Activated CD4-positive, alpha-beta T cell treated with anti-CD3 and anti-CD28 coated beads, Interleukin-2, amount 50 U/mL, for 48 hours (primary cell): ENCODE measurements at places on chromosomes 4 and X.

DNA sequence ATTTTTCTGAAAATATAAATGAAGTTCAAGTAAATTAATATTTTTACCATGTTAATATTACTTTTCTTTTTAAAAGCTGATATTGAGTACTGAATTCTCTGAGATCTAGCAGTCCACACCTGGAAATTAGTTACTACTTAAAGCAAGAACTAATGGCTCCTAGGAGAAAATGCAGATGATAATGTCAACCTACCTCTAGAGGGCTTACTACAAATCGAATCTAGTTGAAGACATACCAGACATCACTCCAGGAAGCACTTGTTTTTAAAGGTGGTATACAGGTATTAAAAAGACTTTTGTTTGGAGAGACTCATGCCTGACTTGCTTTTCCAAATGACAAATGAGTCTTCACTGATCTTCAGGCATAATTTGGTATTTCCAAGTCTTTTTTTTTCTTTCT is 516.4 kb upstream of the BOD1L1 start:
- DNase-seq: no peak

DNA sequence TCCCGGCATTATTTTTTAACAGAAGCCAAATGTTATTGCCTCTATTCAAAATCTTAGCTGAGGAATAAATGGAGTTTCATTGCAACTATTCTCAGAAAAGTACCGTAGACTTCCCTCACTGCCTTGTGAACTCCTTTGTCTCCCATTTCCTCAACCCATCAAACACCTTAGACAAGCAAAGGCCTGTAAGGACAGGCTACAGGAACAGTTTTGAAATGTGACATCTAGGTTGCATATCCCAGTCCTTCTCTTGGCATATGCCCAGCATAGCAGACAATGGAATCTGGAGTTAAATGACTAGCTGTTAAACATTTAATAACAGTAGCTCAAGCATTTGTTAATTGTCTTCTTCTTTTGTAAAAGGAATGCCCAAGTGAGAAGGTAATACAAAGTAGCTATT is 1371.7 kb downstream of the STIM2 start:
- no peak for DNase-seq

GRCh38 chr4:53326535-53326934 is 39.3 kb downstream of the SCFD2 start:
- DNase-seq: no peak

DNA sequence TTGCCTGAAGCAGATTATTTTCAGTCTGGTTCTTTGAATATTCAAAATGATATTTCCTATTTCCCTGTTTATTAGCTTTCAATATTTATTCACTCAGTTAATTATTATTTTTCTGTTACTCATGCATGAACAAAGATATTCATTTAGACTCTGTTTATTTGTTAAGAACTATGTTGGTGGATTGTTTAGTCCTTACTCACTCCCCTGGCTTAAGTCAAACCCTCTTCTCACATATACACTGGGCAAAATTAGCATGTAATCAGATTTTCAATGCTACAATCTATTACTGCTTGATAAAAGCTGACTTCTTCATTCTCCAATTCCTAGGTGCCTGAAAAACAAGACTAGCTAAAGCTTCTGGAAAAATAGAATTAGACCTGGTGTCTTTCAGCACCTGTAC is 335.8 kb downstream of the FAT4 start:
- no peak for DNase-seq

DNA sequence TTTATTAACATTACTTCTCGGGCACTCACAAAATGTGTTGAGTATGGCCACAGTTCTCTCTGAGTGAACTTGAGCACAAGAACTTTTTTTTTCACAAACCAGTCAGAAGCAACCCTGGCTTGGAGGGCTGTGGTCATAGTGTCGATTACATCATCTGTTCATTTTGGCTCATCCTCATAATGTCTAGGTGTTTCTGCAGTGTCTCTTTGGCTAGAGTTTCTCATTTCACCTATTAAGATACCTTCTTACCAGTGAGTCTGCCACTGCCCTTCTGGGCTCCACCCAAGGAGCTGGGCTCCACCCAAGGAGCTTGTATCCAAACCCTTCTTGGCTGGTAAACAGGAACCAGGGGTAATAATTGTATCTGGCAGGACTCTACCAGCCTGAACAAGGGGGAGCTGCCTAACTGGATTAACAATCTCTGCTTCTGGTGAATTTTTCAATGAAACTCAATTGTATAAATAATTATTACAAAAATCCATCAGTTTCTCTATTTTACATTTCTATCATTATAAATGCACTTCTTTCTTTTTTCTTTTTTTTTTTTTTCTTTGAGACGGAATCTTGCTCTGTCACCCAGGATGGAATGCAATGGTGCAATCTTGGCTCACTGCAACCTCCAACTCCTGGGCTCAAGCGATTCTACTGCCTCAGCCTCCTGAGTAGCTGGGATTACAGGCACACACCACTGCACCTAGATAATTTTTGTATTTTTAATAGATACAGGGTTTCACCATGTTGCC is 667.7 kb upstream of the SLIT2 start:
- DNase-seq: no peak

DNA sequence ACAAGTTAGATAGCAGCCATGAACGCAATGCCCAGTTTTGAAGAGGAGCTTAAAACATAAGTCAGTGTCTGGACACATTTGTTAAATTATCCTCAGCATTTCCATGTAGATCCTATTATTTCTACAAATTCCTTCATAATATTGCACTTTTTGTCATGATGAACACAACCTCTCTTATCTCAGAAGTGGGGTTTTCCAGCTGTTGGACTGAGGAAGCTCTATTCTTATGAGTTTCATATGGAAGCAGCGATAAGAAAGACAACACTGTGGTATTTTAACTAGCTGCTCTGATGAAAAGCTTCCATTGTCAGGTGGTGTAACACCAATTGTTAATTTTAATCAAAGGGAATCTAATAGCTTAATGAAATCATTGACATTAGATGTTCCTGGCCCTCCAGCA is 308.7 kb downstream of the GBA3 start:
- DNase-seq: no peak

- DNase-seq: no peak
These were observed 1673.4 kb upstream of the PCDH7 start for GRCh38 chr4:29046781-29047180.

DNA sequence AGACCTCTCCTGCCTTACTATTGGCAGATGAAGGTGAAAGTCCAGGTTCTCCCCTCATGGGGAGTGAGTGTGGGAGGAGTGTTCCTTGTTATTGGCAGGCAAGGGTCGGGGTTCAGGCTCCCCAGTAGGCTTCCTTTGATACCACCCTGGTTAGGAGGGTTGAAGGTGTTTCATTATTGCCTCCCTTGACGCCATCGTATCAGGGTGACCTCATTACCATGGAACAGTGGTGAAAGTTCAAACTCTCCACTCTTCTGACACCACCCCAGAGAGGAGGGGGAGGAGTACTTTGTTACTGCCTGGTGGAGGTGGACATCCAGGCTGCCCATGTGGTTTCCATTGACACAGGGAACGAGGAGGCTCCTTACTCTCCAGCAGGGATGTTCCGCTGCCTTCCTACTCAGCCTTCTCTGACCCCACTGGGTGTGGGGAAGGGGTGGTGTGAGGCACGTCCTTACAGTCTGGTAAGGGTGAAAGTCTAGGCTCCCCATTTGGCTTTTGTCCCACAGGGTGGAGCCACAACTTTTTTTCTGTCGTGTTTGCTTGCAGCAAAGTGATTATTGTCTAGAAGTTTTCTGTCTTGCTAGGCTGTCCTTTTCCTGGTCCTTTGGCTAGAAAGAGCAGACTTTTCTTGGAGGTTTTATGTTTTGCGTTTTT is 37.2 kb upstream of the USP9X start:
- no peak for DNase-seq

DNA sequence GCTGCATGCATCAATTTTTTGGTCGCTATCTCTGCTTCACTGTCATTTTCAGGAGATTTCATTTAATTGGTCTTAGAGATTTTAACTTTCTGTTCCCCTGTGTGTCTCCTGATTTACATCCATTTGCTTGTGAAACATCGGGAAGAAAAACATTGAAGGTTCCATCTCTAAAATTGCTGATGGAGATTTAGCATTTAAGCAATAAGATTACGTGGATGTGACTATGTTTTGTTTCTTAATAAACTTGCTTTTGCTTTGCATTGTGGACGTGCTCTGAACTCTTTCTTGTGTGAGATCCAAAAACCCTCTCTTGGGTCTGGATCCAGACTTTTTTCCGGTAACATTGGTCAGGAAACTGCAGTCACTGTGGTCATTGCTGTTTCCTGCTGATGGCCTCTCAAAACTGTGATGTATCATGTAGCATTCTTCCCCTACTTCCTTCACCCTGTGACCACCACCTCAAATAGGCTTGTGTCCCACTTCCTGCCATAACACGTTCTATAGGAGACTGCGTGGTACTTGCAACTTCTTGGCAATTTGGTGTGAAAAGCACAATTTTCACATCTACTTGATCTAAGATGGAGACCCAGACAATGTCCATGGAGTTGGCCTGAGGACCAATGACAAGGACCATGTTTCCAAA is 4.9 kb downstream of the CXCL2 start:
- no peak for DNase-seq

GRCh38 chr4:86416081-86416480 is 56.2 kb upstream of the MAPK10 start:
- DNase-seq: no peak

GRCh38 chr4:60757986-60758680 is 442.0 kb upstream of the ADGRL3 start:
- DNase-seq: no peak

- no peak for DNase-seq
These were observed 15.0 kb downstream of the BOD1L1 start for GRCh38 chr4:13612569-13612968.

DNA sequence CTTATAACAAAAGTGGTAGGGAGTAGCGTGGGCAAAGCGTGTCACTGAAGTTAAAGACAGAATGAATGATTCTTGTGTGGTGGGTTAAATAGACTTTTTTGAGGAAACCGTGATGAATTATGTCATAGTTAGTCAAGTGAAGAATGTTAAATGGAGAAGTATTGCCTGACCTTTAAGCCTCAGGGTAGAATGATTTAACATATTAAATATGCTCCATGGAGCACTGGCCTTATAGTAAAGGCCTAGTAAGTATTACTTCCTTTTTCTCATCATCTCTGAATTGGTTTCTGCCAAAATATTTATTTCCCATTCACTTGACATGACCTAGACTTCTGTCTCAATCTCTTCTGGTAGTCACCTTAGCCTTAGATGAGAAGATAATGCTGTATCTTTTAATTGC is 23.7 kb downstream of the MAGEB1 start:
- no peak for DNase-seq

DNA sequence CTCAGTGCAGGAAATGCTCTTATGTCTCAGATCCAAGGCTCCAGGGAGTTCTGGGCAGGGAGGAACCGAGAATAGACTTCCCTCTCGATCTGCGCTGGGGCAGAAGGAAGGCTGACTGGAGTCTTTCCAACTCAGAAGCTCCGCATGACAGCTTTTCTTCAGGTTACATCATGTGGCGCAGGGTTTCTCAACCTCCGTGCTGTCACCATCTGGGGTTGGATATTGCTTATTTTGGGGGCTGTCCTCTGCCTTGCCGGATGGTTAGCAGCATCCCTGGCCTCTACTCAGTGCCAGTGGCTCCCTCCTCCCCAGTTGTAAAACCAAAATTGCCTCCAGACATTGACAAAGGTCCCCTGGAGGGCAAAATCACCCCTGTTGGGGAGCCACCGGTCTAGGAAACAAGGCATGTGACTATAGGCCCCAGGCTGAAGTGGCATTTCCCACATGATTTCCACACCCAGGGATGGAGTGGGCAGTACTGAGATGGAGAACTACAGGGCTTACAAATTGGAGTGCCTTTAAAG is 21.4 kb downstream of the REELD1 start:
- DNase-seq: no peak

GRCh38 chr4:86543080-86543479 is 51.0 kb upstream of the PTPN13 start:
- DNase-seq: no peak

GRCh38 chrX:54640736-54641135 is 110.7 kb downstream of the GNL3L start:
- no peak for DNase-seq
